ENCODE measurements at places on chromosomes 6 and 20.

GRCh38 chr6:107116328-107116892 is 1.1 kb upstream of the BEND3 start:
- DNase-seq: peak; percentile 8

DNA sequence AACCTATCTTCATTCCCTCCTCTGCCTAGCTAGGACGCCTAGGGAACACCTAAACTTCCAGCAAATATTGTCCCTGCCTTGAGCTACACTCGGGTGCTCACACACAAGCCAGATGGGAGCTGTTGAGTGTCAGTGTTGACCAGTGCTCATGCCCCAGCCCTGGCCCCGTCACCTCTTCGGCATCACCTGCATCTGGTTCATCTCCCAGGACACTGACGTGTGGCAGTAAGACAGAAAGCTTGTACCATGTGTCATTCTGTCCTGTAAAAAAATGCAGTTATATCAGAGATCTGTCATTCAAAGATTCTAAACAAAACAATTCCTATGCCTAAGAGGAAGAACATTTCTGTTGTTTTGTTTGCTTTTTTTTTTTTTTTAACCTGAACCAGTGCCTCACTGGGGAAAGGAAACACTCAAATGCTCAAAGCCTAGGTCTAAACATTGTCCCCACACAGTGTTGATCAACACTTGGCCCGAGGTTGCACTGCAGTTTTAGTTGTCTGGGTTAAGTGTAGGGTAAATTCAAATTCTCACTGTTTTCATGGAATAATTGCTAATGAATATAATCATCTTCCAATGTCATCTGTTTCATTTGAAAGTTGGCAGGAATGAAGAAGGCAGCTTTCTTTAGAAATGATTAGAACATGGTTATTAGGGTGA is 102.7 kb upstream of the SASH1 start:
- no peak for DNase-seq

- DNase-seq: no peak
Observed at GRCh38 chr20:36260316-36260715, 24.0 kb downstream of the AAR2 start.

DNA sequence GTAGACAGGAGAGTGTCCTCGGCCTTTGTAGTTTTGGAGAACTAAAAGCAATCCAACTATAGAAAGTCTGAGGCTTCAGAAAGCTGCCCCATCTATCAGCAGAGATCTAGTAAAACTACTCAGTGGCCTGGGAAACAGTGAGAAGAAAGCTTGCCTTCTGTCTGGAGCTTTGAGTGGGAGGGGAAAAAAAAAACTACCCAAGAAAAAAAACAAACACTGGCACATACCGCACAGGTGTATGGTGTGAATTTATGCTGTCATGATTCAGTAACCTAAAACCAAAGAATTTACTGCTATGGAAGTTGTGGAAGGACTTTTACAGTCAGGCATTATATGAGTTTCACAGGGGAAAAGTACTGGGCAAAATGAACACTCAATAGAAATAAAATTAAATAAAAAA is 280.5 kb downstream of the ADGRB3 start:
- DNase-seq: no peak

GRCh38 chr20:32967961-32968457 is 36.2 kb downstream of the SUN5 start:
- DNase-seq: no peak

- no peak for DNase-seq
Observed at GRCh38 chr6:167795321-167795811, 31.3 kb upstream of the AFDN start.

DNA sequence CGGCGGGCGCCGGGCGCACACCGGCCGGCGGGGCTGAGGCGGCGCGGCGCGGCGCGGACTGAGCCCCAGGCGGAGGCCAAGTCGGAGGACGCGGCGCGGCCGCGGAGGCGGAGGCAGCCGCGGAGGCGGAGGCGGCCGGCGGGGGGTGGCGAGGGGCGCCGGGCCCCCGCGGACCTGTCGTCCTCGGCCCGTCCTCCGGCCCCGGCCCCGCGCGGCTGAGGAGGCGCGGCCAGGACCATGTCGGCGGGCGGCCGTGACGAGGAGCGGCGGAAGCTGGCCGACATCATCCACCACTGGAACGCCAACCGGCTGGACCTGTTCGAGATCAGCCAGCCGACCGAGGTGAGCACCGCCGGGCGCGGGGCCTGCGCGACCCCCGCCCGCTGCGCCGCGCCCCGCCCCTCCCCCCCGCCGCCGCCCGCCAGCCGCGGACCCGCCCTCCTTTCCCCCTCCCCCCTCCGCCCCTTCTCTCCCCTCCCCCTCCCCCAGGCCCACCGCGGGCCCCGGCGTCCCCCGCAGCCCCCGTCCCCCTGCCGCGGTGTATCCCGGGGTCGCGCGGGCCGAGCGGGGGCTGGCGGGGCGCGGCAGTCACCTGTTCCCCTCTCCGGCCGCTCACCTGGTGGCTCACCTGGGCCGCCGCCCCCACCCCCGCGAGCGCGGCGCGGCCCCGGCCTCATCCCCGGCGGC is at the start of gene AFDN:
Gene AFDN, plus strand, starts transcription at position 16 of the 687 bp plus-strand sequence. Its CDS starts 222 bp downstream, at position 238.
- DNase-seq: no peak

GRCh38 chr6:137931849-137932465 is 64.9 kb downstream of the TNFAIP3 start:
- no peak for DNase-seq

DNA sequence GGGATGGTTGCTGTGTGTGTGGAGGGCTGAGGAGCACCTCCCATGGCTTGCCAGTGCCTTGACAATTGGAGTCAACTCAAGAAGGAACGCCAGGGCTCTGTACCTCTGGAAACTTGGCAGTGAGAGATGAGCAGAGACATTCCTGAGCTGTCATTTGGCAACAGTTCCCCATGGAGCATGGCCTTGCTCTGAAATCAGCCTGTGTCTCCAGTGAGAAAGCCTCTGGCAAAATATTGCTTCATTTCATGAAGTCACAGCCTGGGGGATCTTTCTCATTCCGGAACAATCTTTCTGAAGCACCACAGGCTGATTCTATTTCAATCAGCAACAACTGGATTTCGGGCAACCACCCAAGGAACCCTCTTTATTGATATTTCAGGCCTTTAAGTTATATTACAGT is 52.2 kb upstream of the FNDC1 start:
- DNase-seq: no peak

- DNase-seq: no peak
Observed at GRCh38 chr6:53926505-53926904, 131.7 kb downstream of the LRRC1 start.

- DNase-seq: no peak
Observed at GRCh38 chr6:104943781-104944180, 13.1 kb upstream of the LIN28B start.

DNA sequence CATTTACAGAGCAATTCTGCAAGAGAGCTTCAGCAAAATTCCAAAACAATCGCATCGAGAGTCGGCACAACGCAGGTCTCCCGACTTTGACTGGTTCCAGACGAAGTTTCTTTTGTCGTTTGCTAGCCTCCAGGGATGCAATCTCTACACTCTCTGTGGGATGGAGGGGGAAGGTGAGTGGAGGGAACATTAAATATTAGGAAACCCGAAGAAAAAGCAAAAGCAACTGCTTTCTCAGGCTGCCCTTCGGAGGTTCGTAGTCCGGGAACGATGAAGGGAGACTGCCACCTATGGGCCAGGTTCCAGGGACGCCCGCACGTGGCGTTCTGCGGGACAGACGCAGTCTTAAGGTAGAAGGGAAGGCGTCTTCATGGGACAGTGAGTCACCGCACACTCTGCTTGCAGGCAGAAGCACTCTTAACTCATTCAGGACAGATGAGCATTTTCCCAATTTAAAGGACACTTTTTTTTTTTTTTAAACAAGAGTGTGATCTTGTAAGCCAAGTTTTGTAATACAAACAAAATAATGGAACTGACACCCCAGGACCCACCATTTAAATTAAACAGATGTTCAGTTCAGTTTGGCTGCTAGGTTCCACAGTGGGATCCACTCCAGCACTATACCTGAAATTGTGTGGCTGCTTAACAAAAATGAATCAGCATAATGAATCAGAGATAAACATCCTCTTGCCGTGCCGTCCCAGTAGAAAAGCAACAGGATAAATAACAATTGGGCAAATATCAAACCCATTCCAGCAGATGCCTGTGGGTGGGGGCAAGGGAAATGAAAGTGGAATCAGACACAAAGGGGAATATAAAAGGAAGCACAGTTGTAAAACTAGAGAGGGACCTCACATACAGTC is 65.8 kb upstream of the ARMC2 start:
- DNase-seq: peak; percentile 28

GRCh38 chr6:138588805-138589434 is 89.6 kb upstream of the NHSL1 start:
- DNase-seq: peak; percentile 20

GRCh38 chr6:22569281-22570184 is at the start of gene HDGFL1:
TSS of gene HDGFL1 (plus strand) at chr6:22569566. CDS start at chr6:22569576, 10 bp downstream.
- no peak for DNase-seq

Measured in NCI-H1092 (cell line).